ENCODE measurements at places on chromosomes 16 and 17. TPM values are rescaled to one million over a fixed set of nuclear protein-coding genes. Genes with fewer than 3 reads are reported as not detected.

GRCh38 chr16:28264656-28265055, 27.7 kb upstream of the SBK1 start:
- no peak for DNase-seq

WNT9B gene
- not detected for total RNA-seq

C17orf100 gene
- 1.2 TPM for total RNA-seq

- DNase-seq, result no peak
Measured at GRCh38 chr17:78488867-78489634, 88.1 kb downstream of the DNAH17 start.

DNA sequence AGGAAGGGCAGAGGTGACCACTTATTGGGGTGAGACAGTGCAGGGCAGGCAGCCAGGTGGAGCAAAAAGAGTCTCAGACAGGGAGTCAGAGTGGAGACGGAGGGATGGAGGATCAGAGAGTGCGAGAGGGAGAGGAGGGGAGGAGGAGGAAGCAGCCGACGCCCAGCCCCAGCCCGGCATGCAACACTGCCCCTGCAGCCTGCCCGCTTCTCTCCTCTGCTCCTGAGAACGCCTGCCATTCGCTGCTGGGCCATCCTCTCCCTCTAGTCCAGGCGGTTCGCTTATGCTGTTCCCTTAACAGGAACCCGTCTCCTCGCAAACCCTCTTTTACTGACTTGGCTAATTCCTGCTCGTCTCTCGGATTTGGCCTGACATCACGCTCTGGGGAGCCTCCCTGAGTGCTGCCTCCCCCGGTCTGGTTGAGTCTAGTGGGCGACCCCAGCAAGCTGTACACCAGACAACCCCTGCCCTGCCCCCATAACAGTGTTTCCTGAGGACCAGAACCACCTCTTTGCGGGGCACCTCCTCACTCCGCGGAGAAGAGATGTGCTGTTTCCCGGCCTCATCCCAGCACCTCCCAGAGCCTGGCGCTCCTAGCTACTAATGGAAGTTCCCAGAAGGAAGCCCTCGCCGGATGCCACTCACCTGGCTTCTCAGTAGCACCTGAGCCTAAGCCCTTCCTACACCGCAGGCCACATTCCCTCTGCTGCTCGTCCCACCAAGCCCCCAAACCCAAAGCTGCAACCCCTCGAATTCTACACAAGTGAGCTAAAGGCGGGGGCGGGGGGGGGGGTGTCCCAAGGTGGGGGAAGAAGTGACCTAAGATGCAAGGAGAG, 61.2 kb upstream of the CCL1 start:
- DNase-seq, result no peak

MPV17L gene
- total RNA-seq, result 5.8 TPM

Data from urinary bladder (tissue), 4 donors.